ENCODE measurements at places on chromosomes 6 and 20. TPM values are rescaled to one million over a fixed set of nuclear protein-coding genes. Genes with fewer than 3 reads are reported as not detected.

DNAH8 gene
- 0.03 TPM for total RNA-seq

PLTP gene
- total RNA-seq = 84.1 TPM

GRCh38 chr6:52305411-52305810 is 20.9 kb upstream of the MCM3 start:
- peak overlapping the region; percentile 50 for H3K27ac ChIP-seq
- H3K36me3 ChIP-seq = no peaks in the 10 kb centered on the region

DNA sequence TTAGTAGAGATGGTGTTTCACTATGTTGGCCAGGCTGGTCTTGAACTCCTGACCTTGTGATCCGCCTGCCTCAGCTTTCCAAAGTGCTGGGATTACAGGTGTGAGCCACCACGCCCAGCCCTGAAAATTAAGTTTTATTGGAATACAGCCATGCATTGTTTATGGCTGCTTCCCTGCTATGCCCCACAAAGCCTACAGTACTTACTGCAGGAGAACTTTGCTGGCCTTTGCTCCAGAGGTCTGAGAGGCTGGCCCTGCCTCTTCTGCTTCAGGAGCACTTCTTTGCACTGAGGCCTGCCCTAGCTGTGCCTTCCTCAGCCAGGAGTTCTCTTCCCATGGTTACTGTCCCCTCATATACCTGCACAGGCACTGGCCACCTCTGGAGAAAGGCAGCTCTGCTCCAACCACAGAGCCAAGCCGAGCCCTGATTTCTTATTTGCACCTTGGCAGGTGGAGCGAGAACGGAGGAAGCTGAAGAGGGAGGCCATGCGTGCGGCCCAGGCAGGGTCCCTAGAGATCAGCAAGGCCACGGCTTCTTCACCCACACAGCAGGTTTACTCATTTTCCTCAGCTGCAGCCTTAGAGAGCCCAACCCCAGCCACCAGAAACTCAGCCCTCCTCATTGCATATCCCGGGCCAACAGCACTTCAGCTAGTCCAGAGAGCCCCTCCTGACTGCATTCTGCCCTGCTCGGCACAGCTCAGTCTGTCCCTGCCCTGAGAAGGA is 20.8 kb downstream of the C20orf173 start:
- no peak overlapping the region for H3K27ac ChIP-seq
- DNase-seq = no peak
- H3K36me3 ChIP-seq = peaks cover 55% of the 10 kb centered on the region
- H3K4me3 ChIP-seq = no peak overlapping the region

DNA sequence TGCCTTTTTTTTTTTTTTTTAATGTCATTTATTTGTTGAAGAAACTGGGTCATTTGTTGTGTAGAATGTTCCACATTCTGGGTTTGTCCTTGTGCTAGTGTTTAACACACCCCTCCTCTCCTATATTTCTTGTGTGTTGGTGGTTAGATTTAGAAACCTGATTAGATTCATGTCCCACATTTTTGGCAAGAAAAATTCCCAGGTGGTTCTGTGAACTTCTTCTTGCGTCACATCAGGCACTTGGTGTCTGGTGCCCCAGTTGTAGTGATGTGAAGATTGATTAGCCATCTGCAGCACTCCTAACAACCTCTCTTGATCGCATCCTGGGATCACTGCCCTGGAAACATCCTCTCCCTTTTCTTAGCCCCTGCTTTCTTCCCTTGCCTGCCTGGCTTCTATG is 7.8 kb downstream of the PIGT start:
- H3K4me3 ChIP-seq = no peak overlapping the region
- peaks cover 70% of the 10 kb centered on the region for H3K36me3 ChIP-seq
- H3K4me1 ChIP-seq = peaks cover 38% of the 10 kb centered on the region
- H3K27me3 ChIP-seq = no peaks in the 10 kb centered on the region

GRCh38 chr6:168664956-168665355 is 224.0 kb downstream of the SMOC2 start:
- no peak for DNase-seq
- H3K4me3 ChIP-seq = no peak overlapping the region
- H3K36me3 ChIP-seq = no peaks in the 10 kb centered on the region
- H3K27ac ChIP-seq = no peak overlapping the region

DNA sequence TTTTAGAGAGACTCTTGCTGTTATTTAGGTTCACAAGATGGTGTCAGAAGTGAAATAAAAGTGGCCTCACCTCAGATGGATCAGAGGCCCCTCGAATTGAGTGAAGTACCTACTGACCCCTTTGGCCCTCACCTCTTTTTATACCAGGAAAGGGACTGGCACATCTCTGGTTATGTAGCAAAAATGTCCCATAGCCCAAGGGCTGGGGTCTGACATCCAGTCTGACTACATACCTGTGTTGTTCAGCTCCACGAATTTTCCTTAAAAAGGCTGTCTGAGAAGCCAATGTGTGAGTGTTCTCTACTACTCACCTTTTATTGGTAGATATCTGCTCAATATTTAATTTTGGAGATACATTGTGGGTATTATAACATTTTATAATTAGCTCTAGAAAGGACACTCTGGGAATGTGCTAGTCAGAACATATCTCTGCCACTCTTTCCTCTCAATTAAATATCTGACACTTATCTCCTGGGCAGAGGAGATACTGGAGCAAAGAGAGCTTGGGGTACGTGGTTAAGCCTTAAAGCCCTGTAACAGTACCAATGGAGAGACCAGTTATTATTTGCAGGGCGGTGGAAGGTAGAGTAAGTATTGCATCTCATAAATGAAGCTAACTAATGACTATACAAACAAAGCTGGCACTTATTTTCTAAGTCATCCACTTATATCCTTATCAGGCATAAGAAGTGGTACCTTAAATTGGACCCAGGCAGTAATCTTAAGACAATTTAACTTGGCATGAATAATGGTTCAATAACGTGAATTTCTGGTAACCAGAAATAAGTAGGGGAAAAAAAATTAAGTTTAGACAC is 20.0 kb upstream of the IL22RA2 start:
- H3K27me3 ChIP-seq = no peaks in the 10 kb centered on the region
- no peak for DNase-seq
- H3K4me1 ChIP-seq = peaks cover 48% of the 10 kb centered on the region
- peaks cover 18% of the 10 kb centered on the region for H3K36me3 ChIP-seq
- no peak overlapping the region for H3K4me3 ChIP-seq
- H3K27ac ChIP-seq = peak overlapping the region; percentile 24
